ENCODE measurements at places on chromosomes 1 and 21.

GRCh38 chr1:161885003-161885402 lies 118.9 kb downstream of the ATF6 start:
- DNase-seq: no peak

GRCh38 chr1:230232371-230232771 lies 165.3 kb downstream of the GALNT2 start:
- no peak for DNase-seq

- no peak for DNase-seq
These were observed 143.0 kb upstream of the GRIK3 start for GRCh38 chr1:37177230-37177864.

DNA sequence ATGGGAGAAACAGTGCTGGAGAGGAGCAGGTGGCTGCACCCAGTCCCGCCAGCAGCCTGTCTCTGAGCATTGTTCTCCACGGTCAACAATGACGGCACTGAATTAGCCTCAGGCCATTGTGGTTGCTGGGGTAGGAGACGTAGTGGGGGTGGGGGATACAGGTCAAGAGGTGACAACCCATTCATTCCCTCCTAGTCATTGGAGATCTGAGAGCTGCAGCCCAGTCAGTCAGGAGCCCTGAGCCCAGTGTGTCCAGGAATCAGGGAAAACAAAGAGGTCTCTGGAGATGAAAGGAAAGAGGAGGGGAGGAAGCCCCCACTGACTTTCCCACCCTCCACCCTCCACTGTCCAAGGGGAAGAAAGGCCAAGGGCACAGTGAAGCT lies 15.3 kb downstream of the SMIM12 start:
- DNase-seq: no peak

- no peak for DNase-seq
These were observed 18.9 kb downstream of the SLC27A3 start for GRCh38 chr1:153793973-153794615.

DNA sequence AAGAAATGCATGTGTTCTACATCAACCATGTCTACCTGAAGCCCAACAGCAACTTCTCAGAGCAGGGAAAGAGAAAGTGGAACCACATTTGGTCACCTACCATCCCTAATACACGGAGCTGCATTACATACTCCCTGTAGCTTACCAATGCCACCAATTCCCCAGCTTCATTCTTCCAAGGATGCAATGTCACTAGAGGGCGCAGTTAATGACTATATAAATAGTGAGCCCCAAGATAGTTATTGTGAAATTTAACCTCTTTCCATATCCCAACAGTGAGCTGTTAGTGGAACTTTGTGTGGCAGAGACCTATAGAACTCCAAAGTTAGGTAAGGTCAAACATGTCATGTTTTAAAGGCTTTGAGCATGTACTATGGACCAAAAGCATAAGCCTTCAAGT lies 618.3 kb downstream of the SMYD3 start:
- DNase-seq: peak; percentile 36

DNA sequence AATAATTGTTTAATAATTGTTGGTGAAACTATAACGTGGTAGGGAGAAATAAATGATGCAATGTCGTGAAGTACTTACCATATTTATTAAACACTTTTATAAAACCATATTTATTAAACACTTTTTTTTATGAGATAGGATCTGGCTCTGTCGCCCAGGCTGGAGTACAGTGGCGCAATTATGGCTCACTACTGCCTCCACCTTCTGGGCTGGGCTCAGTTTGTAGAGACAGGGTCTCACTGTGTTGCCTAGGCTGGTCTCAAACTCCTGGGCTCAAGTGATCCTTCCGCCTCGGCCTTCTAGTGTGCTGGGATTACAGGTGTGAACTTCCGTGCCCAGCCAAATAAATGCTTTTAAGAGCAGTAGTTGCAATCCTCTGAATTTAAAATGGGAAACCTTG lies 76.0 kb upstream of the PGD start:
- DNase-seq: no peak

- no peak for DNase-seq
These were observed 37.8 kb upstream of the GADD45A start for GRCh38 chr1:67647036-67647798.

- no peak for DNase-seq
These were observed 779.7 kb downstream of the USP25 start for GRCh38 chr21:16509476-16509875.

- peak; percentile 16 for DNase-seq
These were observed 28.5 kb downstream of the ETNK2 start for GRCh38 chr1:204123376-204123775.

GRCh38 chr1:222042120-222042519 lies 300.2 kb upstream of the DUSP10 start:
- no peak for DNase-seq

DNA sequence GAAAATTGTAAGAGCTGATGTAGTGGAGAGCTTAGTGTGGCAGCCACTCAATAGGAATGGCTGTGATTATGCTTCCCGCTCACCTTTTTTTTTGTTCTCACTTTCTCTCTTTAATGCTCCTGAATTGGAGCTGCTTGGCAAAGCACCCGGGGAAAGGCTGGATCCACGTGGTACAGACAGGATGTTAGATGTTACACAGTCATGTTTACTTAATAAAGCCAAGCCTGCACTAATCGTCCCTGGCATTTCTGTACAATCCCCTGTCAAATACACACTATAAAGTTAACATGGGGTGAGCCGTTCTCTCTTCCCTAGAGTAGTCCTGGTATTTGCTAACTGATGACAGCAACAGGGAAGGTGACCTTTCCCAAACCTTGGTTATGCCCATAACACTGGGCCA lies 187.8 kb downstream of the ZSCAN20 start:
- no peak for DNase-seq

- DNase-seq: no peak
These were observed 41.8 kb downstream of the CDCP2 start for GRCh38 chr1:54110996-54111395.

DNA sequence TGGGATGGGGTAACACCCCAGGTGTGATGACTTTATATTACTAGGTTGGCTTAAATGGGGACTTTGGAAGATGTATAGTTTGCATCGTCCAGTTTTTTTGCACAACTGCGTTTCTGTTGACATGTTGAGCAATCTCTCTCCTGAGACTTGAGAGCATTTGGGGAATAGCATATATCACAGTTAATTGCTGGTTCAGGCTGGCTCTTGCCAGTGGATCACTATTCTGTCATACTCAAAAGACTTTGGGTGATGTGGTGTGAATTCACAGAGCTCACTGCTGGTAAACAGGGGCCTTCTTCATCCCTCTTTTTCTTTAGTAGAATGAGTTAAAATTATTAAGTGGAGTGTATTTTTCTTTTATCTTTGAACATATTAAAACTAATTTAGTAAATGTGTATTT lies 44.3 kb downstream of the LHX9 start:
- no peak for DNase-seq

DNA sequence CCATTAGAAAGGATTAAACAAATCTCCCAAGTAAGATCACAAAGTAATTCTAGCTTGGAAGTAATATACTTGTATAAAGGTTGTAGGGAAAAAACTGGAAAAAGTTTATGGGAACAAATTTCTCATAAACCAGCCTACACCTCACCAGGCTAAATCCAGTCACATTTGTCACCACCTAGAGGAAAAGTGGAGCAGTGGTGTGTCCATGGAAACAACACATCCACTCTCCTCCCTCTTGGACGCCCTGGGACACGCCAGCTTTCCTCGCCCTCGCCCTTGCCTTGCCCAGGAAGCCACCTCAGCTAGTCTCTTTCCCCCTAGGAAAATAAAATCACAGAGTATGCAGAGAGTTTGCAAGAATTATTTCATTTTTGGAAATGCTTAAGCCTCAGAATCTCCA lies 2.2 kb downstream of the PALMD start:
- DNase-seq: no peak

DNA sequence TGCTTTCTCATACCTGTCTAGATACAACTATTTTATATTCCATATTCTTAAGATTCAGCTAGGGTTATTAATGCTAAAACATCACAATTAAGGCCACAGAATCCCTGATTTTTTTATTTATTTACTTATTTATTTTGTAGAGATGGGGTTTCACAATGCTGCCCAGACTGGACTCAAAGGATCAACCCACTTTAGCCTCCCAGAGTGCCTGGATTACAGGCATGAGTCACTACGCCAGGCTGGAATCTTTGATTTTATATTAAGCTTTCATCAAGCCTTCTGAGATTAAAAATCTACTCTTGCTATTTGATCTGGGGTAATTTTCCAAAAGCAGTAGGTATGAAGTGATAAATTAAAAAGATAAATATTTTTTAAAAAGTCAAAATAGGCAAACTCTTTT lies 38.9 kb downstream of the MCOLN2 start:
- no peak for DNase-seq

- no peak for DNase-seq
These were observed 11.3 kb downstream of the GRIK1 start for GRCh38 chr21:29928537-29928936.

DNA sequence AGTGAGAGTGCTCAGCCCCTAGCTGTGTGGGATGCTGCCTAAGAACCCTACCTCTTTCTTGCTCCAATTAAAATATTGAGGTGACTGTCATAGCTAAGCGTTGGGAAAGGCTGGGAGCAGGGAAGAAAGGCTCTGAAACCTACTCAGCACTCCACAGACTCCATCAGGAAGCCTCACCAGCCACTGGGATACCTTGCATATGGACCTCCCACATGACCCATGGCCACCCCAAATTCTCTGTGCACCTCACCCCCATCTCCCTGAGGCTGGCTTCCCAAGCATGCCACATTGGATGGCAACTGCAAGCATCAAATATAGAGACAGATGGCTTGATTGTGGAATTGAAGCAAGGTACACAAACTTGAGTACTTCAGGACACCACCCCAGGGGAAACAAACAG lies 41.8 kb downstream of the FLVCR1 start:
- no peak for DNase-seq

GRCh38 chr1:224542783-224543440 lies 73.2 kb upstream of the CNIH3 start:
- peak; percentile 7 for DNase-seq

DNA sequence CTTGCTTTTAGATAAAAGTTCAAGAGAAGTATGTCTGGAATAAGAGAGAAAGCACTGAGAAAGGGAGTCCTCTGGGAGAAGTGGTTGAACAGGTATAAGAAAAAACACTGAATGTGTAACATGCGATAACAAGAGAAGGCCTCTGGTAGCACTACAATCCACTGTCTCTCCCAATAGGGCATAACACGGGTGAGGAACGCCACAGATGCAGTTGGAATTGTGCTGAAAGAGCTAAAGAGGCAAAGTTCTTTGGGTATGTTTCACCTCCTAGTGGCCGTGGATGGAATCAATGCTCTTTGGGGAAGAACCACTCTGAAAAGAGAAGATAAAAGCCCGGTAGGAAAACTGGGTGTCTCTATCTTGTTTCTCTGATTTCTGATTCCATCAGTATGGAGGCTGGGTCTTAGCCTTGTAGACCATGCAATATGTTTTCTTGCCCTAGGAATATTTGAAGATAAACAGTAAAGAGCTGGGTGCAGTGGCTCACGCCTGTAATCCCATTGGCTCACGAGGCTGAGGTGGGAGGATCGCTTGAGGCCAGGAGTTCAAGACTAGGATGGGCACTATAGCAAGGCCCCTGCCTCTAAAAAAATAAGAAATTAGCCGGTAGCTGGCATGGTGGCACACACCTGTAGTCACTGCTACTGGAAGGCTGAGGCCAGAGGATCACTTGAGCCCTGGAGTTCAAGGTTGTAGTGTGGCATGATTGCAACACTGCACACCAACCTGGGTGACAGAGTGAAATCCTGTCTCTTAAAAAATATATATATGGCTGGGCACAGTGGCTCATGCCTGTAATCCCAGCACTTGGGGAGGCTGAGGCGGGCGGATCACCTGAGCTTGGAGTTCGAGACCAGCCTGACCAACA lies 40.4 kb downstream of the DAP3 start:
- DNase-seq: peak; percentile 48

- DNase-seq: no peak
These were observed 600 bp downstream of the CLK2 start for GRCh38 chr1:155272466-155273342.

- no peak for DNase-seq
These were observed 33.0 kb upstream of the PSMG1 start for GRCh38 chr21:39216290-39216689.

DNA sequence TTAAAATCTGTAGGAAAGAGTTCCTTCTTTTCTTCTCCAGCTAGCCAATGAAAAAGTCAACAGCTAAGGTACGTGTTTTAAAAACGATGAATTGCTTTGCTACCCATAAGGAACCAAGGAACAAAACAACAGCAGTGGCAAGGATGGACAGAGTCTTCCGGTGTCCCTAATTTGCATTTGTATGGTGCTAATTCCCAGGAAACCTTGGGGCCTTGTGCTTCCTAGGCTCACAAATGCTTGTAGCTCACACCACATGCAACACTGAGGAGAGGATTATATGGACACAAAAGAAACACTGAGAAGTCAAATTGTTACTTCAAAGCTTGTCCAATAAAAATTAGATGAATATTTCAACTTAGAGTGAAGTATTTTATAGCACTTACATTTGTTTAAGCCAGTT lies 1.8 kb upstream of the PGBD5 start:
- DNase-seq: no peak

GRCh38 chr1:213692321-213692720 lies 295.5 kb upstream of the PROX1 start:
- DNase-seq: no peak

DNA sequence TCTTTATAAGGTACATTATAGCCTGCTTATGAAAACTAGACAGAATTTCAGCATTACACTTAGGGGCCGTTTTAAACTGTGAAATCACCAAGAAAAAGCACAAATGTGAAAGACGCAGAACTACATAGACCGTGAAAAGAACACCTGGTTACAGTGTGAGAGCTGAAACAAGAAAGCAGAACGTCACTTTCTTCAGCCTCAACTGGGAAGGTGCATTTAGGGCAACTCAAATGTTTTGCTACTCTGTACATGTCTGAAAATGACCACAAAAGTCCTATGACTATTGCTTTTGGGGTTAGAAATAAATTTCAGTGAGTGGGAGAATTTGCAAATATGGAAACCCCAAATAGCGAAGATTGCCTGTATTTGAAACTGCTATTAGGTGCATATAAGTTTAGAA lies 268.7 kb downstream of the OLFM3 start:
- DNase-seq: no peak

- DNase-seq: peak; percentile 86
These were observed 17.7 kb upstream of the SNX27 start for GRCh38 chr1:151594143-151594625.

All from CD4-positive, alpha-beta T cell treated with Interleukin-12 subunit alpha and Interleukin-12 subunit beta, for 1 hour (primary cell).